ENCODE measurements at places on chromosomes 12 and 14.

DNA sequence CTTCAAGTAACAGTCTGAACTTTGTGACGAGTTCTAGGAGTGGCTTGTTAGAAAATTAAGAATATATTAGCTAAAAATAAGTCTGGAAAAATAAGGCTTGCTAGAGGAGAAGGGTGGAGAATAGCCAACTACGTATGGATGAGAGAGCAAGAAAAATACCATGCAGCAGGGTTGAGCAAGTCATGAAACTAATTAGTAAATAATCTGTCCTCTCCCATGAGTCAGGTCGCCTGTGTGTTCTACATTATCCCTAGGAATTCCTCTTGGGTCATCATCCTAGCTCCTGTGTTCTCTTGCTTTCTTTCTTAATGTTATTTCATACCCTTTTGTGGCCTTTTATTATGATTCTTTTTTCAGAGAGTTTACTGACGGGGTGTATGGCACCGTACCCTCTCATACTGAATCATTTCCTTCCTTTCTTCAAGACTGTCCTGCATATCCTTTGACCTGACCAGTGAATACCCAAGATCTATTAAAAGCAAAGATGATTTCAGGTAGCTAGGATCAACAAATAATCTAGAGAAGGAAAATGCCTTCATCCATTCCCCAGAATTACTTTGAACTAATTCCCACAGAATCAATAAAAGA, 177.2 kb upstream of the NPAS3 start:
- no peak for DNase-seq

GRCh38 chr14:97976861-97977260, 1179.7 kb downstream of the VRK1 start:
- DNase-seq: no peak

DNA sequence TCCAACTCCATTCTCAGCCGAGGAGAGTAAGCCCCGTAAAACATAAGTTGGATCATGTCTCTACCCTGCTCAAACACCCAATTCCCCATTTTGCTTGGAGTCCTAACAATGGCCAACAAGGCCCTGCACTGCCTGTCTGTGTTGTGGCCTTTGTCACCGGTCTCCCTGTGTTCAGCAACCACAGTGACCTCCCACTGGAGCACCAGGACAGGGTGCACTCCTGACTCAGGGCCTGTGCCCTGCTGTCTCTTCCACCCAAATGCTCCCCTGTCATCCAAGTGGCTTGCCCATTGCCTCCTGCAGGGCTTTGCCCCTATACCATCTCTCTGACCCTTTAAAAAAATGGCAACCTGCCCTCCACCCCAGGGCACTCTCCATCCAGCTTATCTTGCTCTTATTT, 4.4 kb upstream of the KRT85 start:
- DNase-seq: no peak

GRCh38 chr12:68374307-68374982, 42.3 kb upstream of the MDM1 start:
- DNase-seq: no peak

- DNase-seq: no peak
These were observed 448.3 kb downstream of the PCNX1 start for GRCh38 chr14:71355324-71356201.

- DNase-seq: peak; percentile 27
These were observed 1.8 kb downstream of the ELK3 start for GRCh38 chr12:96195845-96196451.

DNA sequence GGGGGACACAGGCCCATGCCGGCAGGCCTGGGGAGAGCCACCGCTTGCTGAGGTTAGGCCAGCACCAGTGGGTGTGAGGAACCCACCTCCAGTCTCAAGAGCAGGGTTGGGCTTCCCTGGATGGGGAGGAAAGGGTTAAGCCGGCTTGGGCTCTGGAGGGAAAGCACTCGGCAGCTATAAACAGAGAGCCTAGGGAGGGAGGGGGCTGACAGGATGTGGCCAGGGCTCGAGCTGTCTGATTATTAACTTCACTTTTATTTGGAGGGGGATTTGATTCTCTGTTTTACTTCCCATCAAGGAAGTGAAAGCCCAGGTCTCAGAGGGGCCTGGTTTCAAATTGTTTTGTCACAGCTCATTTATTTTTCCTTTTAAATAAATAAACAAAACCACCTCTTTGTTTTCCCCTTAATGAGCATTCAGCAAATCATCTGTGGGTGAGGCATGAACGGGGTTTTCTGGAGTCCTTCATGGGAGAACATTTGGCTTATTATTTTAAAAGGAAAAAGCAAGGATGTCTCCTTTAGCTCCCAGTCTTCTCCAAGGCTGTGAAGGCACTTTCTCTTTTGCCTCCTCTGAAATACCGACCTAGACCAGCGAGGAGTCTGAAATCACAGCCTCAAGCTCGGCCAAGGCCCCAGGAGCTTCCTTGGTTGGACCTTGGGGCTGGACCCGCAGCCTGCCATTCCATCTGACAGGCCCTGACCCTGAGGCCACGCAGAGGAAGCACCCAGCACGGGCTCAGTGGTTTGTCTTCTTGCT, 21.9 kb upstream of the ZFP36L1 start:
- no peak for DNase-seq

GRCh38 chr14:65302571-65303189, 109.8 kb upstream of the FUT8 start:
- DNase-seq: no peak

GRCh38 chr12:64583771-64584421, 26.4 kb upstream of the RASSF3 start:
- no peak for DNase-seq

DNA sequence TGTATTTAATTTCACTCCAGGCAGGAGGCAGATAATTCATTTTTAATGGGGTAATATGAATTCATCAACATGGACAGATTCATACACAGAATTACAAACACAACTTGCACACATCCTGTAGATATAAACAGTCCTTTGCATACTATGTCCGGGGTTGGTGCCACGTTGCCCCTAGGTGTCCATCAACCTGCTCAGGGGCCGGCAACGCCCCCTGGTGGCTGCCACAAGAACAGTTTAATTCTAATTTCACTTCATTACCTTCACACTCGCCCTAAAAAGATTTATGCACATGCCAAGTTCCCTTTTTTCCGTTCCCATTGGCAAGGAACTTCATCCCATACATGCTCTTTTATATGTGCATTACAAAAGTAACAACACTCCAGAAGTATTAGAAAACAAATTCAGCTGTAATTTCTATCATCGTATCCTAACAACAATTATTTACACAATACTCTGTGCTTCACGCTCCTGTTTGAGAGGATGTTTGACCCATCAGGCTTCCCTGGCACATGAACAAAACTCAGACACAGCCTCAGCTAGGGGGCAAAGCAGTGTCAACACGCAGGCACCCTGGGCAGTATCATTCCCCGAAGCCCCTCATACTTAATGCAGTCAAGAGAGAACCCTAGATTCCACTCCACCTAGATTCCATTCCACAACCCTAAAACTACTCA, 15.5 kb downstream of the MANSC1 start:
- DNase-seq: peak; percentile 51

DNA sequence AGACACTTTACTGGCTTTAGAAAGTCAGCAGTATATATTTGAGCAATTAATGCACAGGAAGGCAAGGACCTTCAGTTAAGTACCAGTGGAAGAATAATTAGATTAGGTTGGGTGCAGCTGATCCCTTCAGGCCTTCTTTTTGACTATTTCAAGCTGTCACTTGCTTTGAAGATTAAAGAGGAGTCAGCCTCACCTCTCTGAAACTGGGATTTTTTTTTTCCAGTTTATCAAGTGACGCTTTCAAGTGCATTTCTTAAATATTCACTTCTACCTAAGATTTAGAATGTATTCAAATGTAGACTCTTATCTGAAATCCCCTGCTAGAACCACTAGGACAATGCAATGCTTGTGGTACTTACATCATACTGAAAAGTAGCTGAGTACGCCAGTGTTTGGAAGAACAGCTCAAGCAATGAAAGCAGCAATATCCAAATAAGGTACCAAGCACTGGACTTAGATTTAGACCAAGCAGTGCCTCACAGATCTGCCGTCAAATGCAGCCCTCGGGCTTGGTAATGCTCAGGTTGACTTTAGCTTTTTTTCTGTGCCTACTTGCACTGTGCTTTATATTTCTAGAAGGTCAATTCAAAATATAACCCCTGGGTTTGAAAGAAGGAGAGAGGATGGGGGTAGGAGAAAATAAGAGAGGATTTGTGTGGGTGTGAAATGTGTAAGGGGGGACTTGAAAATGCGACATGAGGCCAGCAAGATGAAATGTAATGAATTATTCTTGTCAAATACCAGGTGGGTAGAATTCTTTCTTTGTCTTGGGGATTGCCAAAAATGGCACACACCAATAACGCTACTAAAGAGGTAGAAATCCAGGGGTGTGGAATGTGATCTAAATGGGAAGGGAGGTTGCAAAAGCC, 3.7 kb upstream of the FERMT2 start:
- no peak for DNase-seq

DNA sequence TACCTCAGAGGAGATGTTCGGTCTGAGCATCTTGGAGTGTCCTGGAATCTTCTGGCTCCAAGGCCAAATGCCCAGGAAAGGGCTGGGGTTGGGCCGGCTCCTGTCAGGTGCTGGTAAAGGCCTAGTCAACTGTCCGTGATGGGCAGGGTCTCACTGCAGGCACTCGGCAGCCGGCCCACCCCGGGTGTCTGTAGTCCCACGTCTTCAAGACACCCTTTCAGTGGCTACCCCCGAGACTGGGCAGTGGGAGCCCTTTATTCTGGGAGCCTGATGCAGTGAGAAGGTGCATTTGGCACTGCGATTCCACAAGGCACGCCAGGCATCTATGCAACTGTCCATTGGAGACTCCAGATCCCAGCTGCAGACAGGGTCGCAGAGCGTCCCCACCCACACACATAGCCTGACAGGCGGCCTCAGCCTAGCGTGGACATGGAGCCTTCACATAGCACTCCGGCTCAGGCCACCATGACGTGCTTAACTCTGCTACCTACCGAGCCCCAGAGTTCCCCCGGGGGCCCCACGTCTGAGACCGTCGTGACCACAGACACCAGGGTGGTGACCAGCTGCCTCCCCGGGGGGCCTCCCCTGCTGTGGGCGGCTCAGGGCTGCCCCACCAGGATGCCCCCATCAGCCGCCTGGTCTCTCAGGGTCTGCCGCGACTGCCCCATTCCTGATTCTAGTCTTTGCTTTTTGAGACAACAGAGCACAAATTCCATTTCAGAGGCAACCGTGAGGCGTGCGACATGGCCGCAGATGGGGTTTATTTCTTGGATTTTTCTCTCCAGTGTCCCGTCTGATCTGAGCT, 331.8 kb upstream of the SFSWAP start:
- DNase-seq: no peak

GRCh38 chr14:68807987-68808386, 15.1 kb upstream of the ZFP36L1 start:
- DNase-seq: no peak

GRCh38 chr12:91732086-91732485, 413.6 kb downstream of the BTG1 start:
- no peak for DNase-seq

DNA sequence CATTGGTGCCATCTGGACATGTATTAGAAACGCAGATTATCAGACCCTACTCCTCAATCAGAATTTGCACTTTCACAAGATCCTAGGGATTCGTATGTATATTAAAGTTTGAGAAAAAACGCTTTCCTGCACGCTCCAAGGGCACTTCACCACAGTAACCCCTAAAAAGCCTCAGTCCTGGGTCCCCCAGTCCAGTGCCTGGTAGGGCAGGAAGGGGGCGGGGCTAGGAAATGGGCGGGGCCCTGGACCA, 369 bp downstream of the DEPDC4 start:
- DNase-seq: peak; percentile 91

DNA sequence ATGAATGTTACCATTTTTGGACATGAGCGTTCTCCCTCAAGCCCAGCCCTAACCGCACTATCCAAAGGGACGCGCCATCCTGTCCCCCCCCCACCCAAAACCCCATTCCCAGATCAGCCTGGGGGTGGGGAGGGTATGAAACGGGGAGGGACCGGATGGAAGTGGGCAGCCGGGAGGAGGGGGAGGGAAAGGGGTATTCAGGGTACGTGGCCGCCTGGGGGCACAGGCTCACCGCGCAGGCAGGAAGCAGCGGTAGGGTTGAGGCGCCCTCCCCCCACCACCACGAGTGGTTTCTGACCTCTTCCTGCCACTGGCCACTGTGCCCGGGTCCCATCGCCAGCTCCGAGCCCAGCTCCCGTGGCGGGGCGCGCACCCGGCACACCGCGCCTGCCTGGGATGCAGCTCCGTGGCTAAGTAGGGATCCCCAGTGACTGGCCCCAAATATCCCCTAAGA, 1.4 kb downstream of the ACTN1 start:
- DNase-seq: peak; percentile 57

DNA sequence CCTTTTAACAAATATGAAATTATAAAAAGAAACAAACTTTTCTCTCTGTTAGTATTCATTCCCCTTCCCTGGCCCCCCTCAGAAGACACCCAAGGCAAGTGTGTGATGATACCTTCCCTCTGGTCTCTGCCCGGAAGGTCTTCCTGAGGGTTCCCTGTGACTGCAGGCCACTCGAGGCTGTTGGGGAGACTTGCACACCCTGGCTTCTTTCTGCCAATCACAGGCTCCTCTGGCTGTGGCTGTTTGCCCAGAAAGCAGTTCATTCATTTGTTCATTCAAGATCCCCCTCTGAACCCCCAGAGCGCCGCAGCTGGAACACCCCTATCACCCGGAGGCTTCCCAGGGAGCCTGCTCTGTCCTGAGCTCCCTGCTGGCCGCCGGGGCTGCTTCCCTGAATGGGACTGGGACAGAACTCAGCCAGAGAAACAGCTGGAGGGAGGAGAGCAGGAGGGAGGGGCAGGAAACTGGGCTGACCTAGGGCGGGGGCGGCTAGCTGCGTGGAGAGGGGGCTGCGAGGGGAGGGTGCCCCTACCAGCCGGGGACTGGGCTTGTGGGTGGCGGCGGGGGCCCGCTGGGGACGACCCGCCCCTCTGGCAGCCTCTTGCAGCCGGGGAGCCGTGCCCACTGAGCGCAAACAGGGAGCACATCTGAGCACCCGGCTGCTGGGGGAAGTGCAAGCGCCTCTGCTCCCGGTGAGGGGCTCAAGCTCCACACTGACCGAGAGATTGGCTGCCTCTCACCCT, at the start of gene CMKLR1:
TSS of gene CMKLR1 (minus strand) at position 397 of the 743 bp plus-strand sequence. CDS start 45,720 bp downstream, outside the sequence.
- DNase-seq: no peak

- DNase-seq: no peak
These were observed 888.1 kb upstream of the MDGA2 start for GRCh38 chr14:48563489-48563888.

- DNase-seq: no peak
These were observed 83.3 kb upstream of the HIF1A start for GRCh38 chr14:61611880-61612630.

DNA sequence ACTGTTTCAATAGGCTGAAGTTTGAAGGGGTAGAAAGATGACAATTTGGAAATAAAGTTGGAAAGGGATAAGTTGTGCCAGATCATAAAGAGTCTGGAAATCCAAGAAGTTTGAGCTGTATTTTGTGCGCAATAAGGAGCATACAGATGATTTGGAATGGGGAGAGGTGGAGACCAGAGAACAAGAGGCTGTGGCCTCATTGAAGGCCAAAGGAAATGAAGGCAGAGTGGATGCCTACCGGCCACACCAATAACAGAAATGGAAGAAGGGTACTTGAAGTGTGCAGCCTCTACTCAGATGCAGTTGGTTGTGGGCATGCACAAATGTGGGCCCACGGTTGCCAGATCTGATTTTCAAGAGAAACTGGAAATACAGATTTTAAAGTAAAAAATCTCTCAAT, 2.4 kb downstream of the IFT81 start:
- no peak for DNase-seq

Data from naive thymus-derived CD8-positive, alpha-beta T cell (primary cell).